ENCODE measurements at places on chromosomes 6 and 20.

DNA sequence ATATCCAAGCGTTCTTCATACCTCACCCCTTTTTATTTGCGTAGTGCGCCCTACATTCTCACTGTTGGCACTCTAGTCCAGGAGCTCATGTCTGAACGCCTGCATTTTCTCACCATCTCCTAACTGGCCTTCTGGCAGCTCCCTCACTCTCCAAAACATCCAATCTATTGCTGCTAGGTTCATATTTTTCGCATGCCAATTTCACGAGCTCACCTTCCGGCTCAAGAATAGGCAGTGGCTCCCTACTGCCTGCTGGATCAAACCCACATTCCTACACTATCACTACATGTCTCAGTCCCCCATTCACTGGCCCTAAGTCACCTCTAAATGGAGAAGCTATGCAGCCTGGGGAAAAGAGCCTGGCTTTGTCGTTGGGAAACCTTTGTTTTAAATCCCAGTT is 115.0 kb downstream of the IPCEF1 start:
- no peak for DNase-seq

GRCh38 chr20:37228656-37229055 is 33.0 kb downstream of the GHRH start:
- DNase-seq: no peak

- DNase-seq: no peak
These were observed 406.2 kb upstream of the JAG1 start for GRCh38 chr20:11080010-11080409.

GRCh38 chr20:1900321-1900801 is 5.2 kb downstream of the SIRPA start:
- no peak for DNase-seq

GRCh38 chr6:31658158-31658688 is 2.4 kb downstream of the C6orf47 start:
- DNase-seq: no peak

GRCh38 chr6:98929498-98930060 is 18.2 kb downstream of the FBXL4 start:
- no peak for DNase-seq

- no peak for DNase-seq
These were observed 198.7 kb upstream of the ASCC3 start for GRCh38 chr6:101079696-101080270.

DNA sequence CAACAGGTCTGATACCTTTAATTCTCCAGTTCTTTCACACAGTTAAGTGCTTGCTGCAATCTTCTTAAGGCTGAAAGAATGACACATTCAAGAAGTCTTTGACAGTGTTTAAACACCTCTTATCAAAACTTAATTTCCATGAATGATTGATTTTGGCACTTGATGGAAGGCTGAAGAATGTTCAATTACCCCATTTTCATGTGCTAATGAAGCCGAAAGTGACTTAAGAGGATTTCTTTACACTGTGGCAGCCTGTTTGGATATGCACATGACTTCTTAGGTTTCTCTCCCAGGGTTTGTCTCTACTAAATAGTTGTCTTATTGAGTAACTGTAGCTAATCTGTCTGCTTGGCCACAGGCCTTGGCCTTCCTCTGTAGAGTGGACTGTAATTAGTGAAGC is 81.1 kb upstream of the PRDM1 start:
- no peak for DNase-seq

DNA sequence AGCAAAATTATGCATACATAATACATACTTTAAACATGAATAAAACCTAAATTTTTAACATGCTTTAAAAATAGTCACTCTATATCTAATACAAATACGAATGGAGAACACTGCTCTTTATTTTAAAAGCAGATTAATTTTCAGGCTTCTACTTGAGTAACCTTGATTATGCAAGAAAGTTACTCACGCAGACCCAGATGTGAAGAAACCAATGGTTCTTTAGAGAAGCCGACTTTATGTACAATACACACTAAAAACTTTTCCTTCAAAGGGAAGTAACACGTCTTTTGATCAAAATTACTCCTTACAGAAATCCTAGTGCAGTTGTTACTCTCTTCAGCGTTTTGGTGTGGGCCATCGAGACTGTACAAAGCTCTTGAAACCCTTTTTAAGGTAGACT is 136.9 kb upstream of the SLC22A16 start:
- DNase-seq: no peak

DNA sequence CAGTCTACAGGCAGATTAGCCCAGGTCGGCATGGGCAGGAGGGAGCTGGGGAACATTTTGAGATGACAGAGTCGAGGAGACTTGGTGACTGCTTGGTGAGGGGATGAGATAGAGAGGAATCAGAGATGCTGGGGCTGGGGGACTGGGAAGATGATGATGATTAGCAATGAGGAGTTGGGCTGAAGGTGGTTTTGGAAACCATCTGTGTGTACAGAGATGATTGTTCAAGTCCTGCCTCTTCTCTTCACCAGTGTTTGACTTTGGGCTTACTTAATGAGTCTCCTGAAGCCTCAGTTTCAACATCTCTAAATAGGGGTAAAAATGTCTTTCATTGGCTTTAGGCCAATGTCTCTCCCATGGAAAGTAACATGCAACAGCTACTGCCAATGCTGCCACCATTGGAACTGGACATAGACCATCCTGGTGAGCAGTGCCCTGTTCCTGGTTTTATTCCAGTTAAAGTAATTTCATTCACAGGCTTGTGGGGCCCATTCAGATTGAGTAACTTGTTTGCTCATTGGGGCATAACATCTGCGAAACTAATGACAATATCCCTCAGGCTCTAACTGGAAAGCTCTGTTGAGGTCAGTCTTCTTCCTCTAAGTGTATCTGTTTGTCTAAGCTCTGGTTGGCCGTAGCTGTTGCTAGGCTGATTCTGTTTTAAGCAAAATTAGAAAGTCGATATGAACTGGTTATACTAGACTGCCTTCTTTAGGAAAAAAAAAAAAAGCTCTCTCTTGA is 99.1 kb downstream of the ARMC2 start:
- DNase-seq: no peak

DNA sequence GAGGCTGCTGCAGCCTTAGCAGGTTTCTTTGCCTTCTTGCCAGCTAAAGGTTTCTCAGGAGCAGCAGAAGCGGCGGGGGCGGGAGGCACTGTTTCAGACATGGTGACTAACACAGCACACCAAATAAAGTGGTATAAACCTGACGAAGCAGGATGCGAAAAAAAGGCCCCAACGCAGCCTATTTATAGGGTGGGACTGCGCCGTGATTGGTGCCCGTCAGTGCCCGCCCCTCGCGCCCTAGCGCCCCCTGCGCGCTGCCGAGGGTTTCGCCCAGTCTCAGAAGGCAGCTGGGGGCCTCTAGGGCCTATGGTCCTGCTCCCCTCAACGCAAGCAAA is 55.0 kb downstream of the TRIM38 start:
- peak; percentile 86 for DNase-seq

All from stimulated activated CD8-positive, alpha-beta memory T cell treated with anti-CD3 and anti-CD28 coated beads, Interleukin-7, amount 100 ng/mL, for 48 hours (primary cell).